Upper lobe of left lung (tissue), 6 donors: ENCODE measurements at places on chromosomes 7 and 10. TPM values are rescaled to one million over a fixed set of nuclear protein-coding genes. Genes with fewer than 3 reads are reported as not detected.

- H3K27me3 ChIP-seq, result no peaks in the 10 kb centered on the region
- DNase-seq, result no peak
- no peak overlapping the region for H3K4me3 ChIP-seq
- no peak overlapping the region for H3K27ac ChIP-seq
Measured at GRCh38 chr7:79091011-79091410, 362.5 kb downstream of the MAGI2 start.

- no peaks in the 10 kb centered on the region for H3K27me3 ChIP-seq
- H3K4me3 ChIP-seq, result no peak overlapping the region
- no peak overlapping the region for H3K27ac ChIP-seq
- no peaks in the 10 kb centered on the region for H3K36me3 ChIP-seq
- H3K4me1 ChIP-seq, result no peaks in the 10 kb centered on the region
Measured at GRCh38 chr10:45660876-45661411, 11.6 kb downstream of the ZFAND4 start.

- DNase-seq, result no peak
- no peaks in the 10 kb centered on the region for H3K4me1 ChIP-seq
- no peaks in the 10 kb centered on the region for H3K27me3 ChIP-seq
- no peak overlapping the region for H3K27ac ChIP-seq
- H3K36me3 ChIP-seq, result no peaks in the 10 kb centered on the region
Measured at GRCh38 chr10:23980094-23980493, 228.8 kb upstream of the KIAA1217 start.

DNA sequence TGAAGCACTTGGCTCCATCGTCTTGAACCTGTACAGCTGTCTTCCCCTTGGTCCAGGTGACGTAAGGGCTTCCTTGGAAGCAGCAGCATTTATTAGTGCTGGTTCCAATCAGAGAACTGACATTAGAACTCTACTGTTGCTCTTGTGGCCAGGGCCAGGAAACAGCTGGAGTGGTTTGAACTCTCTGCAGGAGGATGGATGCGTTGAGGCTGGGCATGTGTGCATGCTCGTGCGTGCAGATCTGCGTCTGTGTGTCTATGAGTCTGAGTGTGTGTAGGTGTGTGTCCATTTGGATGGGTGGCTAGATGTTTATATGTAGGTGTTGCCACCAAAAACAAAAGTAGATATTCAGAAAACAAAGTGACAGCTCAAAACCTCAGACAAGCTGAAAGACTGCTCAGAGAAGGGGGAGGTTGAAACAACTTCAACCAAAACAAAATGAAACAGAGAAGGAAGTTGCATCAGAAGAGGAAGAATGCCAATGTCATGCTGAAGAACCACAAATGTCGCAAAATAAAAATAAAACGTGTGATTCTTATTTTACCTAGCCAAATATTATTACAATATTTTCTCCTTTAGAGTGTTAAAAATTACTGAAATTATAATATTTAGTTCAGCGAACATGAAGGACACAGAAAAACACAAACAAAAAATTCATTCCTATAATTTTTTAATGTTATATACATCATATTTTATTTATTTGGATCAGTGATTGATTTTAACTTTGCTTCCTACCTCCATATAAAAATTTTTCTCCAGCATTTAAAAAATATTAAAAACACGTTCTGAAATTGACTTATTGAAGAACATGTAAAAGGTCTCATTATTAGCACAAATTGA, 96.1 kb upstream of the MKLN1 start:
- H3K4me3 ChIP-seq, result peak overlapping the region; percentile 13
- H3K4me1 ChIP-seq, result peaks cover 20% of the 10 kb centered on the region
- H3K27me3 ChIP-seq, result no peaks in the 10 kb centered on the region
- peak overlapping the region; percentile 81 for H3K27ac ChIP-seq
- H3K36me3 ChIP-seq, result no peaks in the 10 kb centered on the region

DNA sequence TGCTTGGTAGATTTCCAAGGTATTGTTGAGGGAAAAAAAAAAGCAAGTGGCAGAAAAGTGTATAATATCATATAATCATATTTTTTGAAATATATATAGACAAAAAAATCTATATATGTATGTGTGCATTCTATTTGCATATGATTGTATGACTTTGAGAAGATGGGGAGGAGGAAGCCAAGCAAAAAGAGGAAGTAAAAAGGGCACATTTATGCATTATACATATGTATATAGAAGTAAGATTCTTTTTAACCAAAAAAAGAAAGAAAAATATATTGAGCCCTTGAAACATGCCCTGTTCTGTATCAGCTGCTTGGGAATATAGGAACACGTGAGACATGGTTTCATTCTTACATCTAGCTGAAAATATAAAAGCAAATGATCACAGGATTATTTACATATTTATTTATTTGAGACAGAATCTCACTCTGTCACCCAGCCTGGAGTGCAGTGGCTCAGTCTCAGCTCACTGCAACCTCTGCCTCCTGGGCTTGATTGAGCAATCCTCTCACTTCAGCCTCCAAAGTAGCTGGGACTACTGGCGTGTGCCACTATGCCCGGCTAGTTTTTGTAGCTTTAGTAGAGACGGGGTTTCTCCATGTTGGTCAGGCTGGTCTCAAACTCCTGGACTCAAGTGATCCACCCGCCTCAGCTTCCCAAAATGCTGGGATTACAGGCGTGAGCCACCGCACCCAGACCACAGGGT, 18.0 kb upstream of the SLF2 start:
- no peak overlapping the region for H3K4me3 ChIP-seq
- DNase-seq, result no peak
- no peaks in the 10 kb centered on the region for H3K27me3 ChIP-seq
- no peak overlapping the region for H3K27ac ChIP-seq
- H3K36me3 ChIP-seq, result no peaks in the 10 kb centered on the region

DNA sequence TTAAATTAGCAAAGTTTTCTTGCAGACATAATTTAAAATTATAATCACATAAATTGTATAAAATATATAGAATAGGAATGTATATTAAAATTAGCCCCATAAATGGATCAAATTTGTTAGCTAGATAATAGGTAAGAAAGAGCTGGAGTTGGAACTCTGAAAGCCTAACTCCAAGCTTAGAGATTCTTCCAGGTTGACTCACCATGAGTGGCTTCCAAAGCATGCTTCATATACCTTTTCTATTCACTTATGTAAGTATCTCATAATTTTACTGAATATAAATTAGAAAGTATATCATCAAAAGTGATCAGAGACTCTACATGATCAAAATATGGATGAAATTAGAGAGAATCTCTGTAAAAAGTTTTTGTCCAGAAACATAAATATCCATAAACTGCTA, 320.7 kb upstream of the MAGI2 start:
- no peak overlapping the region for H3K4me3 ChIP-seq
- no peaks in the 10 kb centered on the region for H3K36me3 ChIP-seq
- no peaks in the 10 kb centered on the region for H3K27me3 ChIP-seq
- no peak for DNase-seq
- H3K4me1 ChIP-seq, result no peaks in the 10 kb centered on the region
- H3K27ac ChIP-seq, result no peak overlapping the region

The SNCG gene
- total RNA-seq, result 6.4 TPM
